ENCODE measurements at places on chromosomes 7 and 10.
A peak's percentile ranks its signal among the peaks of the same experiment; 100 is the strongest.

GRCh38 chr10:98167191-98167590, 32.7 kb downstream of the R3HCC1L start:
- DNase-seq: no peak

GRCh38 chr7:139733751-139734150, 44.0 kb downstream of the HIPK2 start:
- DNase-seq: no peak

- no peak for DNase-seq
Observed at GRCh38 chr10:87506956-87507355, 2.3 kb downstream of the MINPP1 start.

DNA sequence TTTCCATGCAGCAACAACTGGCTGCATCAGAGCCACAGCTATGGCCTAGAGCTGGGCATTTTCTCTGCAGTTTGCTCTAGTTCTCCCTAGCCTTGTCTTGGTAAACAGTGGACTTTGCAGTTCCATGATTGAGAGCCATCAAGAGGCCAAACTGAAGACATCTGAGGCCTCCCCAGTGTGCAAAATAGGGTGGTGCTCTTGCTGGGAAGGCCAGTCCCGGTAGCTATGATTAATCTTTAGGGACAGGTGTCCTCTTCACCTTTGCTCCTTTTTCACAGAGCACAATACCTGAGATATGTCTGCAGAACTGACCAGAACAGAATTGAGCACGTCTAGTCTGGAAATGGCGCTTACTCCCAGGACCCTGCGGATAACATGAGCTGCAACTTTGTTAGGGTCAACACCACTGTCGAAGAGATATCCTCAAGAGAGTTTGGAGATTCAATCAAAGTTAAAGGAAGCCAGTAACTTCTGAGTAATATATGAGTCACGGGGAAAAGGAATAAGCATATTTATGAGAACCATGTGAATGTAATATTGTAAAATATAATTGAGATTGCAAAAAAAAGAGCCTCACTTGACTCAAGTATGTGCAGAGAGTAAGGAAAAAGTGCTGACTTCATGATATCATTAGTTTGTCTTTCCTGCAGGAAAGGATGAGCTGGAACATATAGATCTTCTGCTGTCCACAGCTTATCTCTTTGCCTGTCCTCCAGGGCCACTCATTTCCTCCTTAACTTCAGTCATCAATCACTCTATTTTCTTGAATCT, 76.7 kb downstream of the ANK3 start:
- DNase-seq: peak; percentile 75

DNA sequence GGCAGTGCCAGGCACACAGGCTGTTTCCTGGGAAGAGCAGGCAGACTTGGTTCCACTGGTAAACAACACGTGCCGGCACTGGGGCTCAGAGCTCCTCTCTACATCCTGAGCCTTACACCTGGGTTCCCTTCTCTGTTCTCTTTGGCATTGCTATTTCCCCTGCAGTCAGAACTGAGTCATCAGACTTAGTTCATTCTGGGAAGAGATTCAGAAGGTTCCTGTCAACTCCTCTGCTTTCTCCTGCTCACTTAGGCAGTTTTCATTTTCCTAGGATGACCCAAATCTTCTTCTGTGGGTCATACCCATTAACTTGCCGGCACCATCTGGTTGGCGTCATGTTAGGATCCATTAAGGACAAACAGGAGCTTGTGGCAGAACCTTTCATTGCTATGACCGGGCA, 33.4 kb upstream of the LRRC18 start:
- DNase-seq: no peak

DNA sequence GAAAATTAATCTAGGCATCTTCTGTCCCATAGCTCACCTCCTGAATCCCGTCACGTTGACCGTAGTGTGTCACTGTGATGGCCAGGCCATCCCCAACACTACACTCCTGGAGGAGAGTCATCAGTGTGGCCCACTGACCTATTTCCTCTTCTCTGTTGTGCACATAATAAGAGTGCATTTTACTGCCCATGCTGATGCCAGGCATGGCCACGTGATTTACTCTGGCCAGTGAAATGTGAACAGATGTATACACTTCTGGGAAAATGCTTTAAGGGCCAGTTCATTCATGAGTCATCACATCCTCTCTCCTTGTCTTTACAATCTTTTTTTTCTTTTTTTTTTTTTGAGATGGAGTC, 101.9 kb upstream of the PIP4K2A start:
- peak; percentile 96 for DNase-seq

- no peak for DNase-seq
Observed at GRCh38 chr7:125257617-125258016, 328.0 kb upstream of the POT1 start.

- DNase-seq: peak; percentile 69
Observed at GRCh38 chr10:113047151-113047550, 97.1 kb downstream of the TCF7L2 start.

GRCh38 chr10:114403541-114404161, 651 bp downstream of the AFAP1L2 start:
- no peak for DNase-seq

GRCh38 chr7:143223784-143224183, 1.9 kb downstream of the TAS2R40 start:
- no peak for DNase-seq

DNA sequence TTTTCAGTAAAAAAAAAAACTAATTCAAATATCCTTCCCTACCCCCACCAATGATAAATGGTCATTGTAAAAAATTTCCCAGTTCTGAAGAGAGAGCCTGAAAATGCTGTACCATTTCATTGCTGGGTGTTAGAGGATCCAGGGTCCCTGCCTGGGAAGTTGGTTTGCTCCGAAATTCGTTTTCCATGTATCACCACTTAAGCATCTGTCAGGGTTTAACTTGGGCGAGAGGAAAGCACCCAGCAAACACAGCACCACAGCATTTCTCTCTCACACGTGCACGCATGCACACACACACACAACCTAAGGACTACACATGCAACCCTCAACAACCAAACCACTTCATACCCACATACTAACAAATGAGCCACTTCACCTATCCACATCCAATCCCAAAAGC, 42.1 kb upstream of the EMX2 start:
- no peak for DNase-seq

DNA sequence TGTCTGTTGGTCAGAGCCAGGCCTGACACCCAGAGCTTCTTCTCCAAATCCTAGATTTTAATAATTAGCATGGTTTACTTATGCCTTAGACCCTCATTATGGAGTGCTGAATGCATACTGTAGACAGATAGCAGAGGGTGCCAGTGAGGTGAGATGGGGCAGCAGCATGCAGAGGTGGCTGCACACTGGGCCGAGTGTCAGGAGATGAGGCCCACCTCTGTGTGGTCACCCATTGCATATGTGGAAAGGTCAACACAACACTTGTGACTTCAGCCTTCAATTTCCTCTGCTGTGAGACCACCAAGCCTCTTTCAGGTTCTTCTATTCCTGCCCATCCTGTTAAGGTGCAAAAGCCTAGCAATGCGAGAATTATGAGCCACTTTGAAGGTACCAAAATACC, 39.7 kb upstream of the NMT2 start:
- no peak for DNase-seq

DNA sequence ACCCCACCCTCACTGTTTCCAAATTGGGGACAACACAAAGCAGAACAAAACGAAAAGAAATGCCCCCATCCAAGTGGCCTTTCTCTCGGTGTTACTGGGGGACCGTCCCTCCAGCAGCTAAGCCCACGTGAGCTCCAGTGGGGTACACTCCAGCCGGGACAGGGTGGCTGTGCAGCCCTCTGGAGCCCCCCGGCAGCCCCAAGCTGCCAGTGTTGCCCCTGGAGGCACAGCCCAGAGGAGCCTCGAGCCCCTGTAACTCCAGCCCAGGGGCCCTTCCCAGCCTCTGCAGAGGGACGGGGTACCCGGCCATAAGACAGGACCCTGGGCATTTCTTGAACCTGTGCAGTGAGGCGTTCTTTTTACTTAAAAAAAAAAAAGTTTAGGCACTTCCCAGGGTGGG, 124.5 kb upstream of the KCTD7 start:
- DNase-seq: no peak

GRCh38 chr10:3811291-3811870, 26.4 kb upstream of the KLF6 start:
- peak; percentile 90 for DNase-seq

GRCh38 chr7:12450615-12451014, 47.0 kb upstream of the VWDE start:
- no peak for DNase-seq

DNA sequence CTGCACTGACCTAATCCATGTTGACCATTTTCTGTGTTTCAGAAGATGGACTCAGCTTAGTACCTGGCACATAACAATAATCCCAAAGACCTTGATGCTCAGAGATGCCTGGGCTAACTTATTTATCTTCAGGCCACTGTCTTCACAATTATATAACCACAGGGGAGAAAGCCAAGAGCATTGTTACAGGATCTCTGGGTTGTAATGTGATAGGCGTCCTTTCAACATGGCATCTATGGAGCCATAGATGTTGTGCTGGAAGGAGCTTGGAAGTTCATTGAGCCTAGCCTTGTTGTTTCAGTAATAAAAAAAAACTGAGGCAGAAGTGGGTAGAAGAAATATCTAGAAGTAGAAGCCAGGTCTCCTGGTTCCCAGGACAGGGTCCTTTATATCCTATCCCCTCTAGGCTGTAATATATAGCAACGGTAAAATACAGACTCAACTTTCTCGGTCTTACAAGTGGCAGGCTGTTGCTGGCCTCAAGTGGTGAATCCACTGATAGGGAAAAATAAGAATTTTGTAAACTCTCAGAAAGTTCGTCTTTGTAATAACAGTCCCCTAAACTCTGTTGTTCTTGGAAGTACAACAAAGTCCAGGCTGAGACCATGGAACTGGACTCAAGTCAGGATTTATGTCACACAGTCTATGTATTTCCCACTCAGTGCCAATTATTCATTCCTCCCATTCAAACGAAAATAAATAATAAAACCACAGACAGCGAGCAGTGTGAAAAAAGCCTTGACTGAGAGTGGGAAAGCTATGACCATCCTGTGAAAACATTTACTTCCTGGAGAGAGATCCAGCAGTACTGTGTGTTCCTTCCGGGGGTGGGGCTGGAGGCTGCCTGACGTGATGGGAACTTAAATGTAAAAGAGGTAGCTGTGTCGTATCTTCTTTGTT, 277.6 kb downstream of the REEP3 start:
- peak; percentile 91 for DNase-seq

DNA sequence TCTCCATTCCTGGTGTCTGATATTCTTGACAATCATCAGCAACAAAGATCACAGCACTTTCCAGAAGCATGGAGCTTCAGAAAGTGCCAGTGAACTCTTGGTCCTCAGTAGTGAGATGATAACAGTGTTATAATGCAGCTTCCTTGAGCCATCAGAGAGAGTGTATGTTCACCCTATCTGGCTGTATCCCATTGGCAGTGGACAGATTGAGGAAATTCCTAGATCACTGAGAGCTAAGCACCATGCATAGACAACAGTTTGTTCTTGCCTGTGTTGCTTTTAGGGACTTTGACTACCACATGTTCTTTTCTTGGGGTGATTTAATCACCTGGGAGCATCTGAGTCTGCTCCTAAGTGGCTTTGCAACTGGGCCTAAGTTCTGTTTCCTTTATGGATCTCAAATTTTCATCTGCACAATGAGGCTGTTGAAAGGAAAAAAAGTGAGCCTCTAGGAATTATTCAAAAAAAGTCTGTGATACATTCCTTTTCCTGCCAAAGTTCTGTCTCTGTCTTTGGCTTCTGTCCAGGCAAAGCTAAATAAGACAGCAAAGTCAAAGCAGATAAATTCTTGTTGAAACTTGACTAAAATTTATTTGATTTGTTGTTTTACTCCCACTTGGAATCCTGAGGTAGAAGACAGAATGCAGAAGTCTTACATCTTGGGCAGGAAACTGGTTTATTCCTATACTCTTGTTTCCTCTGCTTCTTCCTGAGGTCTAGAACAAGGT, 14.5 kb upstream of the ZNF282 start:
- DNase-seq: peak; percentile 71

DNA sequence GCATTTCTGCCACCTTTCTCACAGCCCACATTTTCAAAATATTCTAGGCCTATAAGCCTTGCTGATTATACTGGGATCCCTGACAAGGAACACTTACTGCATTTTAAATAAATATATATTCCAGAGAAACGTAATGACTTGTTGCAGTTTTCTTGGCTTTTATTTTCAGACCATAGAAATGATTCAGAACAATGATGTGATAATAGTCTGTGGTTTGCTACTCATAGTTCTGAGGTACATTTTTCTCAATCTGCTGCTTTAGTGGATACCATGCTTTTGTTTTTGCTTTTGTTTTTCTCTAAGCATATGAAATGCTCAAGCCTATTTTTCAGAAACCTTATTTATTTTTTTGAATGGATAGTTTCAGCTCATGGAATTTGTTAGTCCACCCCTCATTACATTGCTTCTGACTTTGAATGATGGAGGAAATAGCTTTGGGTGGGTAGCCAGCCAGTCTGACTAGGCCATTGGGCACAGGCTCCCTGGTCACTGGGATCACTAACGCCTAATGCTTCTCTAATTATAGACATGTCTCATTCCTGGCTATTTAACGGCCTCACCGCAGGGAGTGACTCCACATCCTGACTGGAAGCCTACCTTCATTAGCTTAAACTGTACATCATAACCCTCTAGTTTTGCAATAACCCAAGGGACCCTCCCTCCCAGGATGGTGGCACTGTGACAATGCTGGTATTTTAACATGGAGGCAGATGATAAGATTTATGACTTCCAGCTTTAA, 66.1 kb downstream of the MBL2 start:
- no peak for DNase-seq

DNA sequence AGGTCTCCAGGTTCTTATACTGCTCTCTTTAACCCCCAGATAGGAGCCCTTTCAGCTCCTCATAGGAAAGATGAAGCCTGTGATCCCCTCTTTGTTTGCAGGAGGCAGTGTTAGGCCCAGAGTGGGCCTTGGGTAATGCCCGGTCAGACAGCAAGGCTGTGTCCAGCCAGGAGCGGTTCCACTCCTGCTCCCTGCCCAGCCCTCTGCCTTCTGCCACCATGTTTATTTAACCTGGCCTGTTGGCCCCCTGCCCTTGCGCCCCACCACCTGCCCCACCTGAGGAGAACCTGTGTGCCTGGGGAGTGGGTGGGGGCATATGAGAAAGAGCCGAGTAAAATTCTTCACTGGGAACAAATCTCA, 24.3 kb downstream of the CDH23 start:
- DNase-seq: no peak

DNA sequence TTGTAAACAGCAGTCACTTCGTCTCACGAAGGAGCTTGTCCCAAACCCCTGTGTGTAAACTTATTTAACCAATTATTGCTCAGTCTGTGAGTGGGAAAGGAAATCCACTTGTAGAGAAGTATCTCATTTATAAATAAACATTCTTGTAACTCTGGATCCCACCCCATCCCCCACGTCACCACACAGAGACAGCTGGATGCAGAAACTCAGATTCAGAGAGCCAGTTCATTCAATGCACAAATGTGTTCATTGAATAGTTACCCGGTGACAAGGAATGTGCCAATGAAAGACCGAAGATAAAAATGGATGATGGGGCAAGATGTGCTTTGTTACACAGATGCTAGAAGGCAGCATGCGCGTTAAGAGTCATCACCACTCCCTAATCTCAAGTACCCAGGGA, 8.3 kb upstream of the OCM start:
- DNase-seq: no peak

GRCh38 chr7:78616539-78616938, 818.0 kb downstream of the PHTF2 start:
- no peak for DNase-seq

Measured in cardiac fibroblast (primary cell).